ENCODE measurements at places on chromosomes 4 and X. TPM values are rescaled to one million over a fixed set of nuclear protein-coding genes. Genes with fewer than 3 reads are reported as not detected.

DNA sequence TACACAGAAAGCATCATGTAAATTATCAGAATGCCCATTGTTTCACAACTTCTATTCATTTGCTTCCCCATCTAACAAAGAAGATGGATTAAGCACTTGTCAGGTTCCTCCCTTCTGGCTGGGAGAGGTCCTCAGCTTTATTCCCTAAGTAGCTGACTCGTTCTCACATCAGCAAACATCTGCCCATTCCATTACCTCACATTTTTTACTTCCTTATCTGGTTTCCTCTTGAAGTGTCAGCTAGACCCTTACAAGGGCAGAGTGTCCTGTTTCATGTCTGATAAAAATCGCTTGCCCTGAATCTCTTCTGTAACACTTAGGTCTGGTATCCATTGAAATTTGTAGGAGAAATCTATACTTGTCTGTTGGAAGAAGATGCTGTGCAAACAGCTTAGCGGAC, 34.7 kb downstream of the TMPRSS11A start:
- no peak for DNase-seq

GRCh38 chr4:163744861-163745260, 250.4 kb downstream of the TMA16 start:
- DNase-seq, result no peak

DNA sequence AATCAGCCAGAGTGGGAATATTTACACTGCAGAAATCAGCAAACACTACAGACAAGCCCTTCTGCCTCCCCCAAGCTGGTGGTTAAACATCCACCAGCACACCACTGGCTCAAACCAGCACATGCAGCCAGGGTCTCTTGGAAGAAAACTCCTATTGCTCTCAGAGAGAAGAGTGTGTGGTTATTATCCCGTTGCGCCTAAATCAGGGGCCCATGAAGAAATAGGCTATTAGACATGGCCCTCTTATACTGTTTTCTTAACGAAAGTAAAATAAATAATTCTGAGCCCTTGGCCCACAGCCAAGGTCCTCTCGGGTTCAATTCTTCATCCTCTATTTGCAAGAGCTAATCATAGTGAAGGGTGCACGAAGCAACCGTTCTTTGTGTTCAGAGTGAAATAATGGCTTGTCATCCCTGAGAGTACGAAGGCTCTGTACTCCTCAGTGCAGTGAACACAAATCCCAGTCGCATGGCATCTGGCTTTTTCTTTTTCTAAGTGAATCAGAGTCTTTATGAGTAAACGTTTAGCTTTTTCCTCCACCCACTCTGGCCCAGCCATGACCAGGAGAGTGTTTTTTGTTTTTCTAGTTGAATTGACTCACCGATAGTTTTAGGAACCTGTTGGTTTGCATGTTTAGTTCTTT, 33.4 kb upstream of the RBM47 start:
- no peak for DNase-seq

GRCh38 chrX:13721371-13721770, 13.0 kb downstream of the TRAPPC2 start:
- DNase-seq, result no peak

GRCh38 chr4:83172371-83172770, 57.8 kb upstream of the PLAC8 start:
- no peak for DNase-seq

DNA sequence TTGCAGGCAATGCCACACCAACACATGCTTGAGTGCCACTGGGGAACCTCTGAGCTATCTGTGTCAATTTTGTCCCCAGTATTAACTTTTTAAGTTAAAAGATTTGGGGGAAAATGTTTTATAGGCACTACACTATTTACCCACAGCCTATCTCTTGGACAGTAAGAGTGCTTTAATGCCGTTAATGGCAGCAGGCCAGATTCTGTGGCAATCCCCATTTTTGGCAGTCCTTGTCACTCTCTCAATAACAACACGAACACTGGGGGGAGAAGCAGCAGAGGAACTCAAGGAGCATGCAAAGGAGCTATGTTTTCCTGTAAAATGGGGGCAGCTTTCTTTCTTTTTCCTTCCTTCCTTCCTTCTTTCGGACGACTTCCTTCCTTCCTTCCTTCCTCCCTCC, 168.6 kb downstream of the NSUN7 start:
- no peak for DNase-seq

GRCh38 chrX:1386338-1387127, 5.4 kb downstream of the SLC25A6 start:
- DNase-seq, result no peak

GRCh38 chrX:16756724-16757123, 29.5 kb upstream of the TXLNG start:
- no peak for DNase-seq

DNA sequence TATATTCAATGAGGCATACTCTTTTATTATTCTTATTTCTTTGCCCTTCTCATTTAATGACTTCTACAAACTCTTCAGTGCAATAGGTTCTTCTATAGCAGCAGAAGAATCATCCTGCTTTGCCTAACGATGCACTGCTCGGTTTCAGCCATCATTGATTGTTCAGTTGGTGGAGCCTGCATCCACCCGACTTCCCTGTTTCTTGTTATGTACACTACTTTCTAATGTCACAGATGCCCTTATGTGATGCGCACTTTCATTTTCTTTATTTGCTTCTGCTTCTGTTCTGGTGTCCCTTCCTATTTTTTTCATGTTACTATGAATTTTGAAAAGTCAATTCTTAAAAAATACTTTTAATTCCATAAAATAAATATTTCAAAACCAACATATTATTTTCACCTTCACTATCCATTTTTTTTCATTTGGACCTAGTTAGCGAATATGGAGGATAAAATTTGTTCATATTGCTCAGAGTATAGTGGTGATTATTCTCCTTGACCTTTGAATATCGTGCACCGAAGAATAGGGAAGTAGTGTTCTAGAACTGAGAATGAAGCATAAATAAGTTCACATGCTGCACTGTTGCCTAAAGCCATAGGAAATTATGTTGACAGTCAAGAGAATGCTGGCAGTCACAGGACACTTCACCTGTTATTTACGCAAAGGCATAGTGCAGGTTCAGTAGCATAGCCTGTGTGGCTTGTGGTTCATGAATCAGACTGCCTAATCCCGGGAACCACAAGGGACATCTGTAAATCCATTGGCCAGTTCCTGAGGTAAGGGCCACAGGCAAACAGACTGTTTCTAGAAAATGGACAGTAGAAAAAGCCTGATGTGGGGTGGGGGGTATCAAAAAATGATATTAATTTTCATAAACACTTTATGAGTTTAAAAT, 21.3 kb upstream of the SFRP2 start:
- no peak for DNase-seq

DNA sequence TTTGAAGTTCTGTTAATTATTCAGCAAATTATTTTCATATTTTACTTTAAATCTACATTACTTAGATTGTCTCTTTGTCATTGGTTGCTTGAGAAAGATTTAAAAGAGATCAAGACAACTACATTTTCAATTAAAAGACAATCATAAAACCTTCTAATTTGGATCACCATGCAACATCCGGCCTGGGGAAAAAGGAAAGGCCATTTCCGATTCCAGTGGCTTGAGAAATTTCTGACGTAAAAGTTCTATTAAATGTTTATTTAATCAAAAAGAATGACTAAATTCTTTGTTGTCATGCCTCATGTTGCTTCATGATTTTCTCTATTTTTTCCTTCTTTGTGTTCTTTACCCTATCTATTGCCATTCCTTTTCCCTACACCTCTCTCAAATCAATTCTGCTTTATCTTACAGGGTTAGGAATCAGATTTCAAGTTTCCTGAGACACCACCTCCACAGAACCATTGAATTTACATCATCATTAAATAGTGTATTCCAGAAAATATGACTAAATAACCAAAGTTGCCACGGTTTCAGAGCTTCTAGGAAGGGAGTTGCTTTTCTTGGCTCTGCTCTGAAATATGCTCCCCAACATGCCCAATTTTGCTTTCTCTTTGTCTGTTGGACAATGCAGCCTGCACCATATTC, 124.6 kb upstream of the ACSL4 start:
- no peak for DNase-seq

- DNase-seq, result no peak
Measured at GRCh38 chr4:41579526-41579925, 41.6 kb downstream of the LIMCH1 start.

GRCh38 chr4:37830640-37831039, 4.2 kb downstream of the PGM2 start:
- no peak for DNase-seq

DNA sequence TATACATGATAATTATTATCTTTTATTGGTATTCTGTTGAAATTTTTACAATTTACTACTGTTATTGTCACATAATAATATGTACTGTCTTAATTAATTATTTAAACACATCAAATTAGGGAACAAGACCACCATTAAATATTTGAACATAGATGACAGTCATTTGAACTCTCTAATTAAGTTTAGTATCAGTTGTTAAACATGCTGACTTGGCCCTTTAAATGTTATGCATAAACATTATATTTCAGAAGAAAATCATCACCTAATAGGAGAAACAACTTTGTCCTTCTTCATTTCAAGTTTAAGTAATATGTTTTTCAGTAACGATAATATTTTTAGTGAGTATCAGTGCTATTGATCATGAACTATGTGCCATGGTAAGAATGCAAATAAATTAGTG, 623.5 kb upstream of the GNPDA2 start:
- DNase-seq, result no peak

GRCh38 chr4:11469650-11470437, 41.1 kb upstream of the HS3ST1 start:
- no peak for DNase-seq

DNA sequence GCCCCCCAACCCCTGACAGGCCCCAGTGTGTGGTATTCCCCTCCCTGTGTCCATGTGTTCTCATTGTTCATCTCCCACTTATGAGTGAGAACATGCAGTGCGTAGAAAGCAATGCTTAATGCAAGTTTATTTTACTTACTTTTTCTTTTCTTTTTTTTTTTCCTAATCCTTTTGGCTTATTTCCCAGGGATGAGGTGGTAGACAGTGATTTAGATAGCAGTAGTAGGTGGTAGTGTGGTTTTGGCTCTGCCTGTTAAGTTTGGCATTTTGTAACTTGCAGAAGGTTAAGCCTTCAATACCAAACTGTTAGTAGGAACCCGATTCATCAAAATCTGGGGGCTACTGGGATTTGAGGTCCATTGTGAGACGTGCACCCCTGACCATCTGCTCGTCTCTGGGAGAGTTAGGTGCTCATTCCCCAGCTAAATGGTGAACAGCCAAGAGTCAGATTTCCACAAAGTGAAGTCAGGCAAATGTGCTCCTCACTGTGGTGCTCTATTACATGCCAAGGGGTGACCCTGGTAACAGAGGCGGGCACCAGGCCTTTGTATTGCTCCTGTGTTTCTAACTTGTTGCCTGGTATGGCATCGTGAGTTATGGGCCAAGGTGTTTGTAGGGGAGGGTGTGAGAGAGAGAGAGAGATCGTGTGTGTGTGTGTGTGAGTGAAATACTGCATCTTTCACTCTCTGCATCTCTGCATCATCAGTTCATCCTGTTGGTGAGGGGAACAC, 70.3 kb downstream of the PHOX2B start:
- no peak for DNase-seq

DNA sequence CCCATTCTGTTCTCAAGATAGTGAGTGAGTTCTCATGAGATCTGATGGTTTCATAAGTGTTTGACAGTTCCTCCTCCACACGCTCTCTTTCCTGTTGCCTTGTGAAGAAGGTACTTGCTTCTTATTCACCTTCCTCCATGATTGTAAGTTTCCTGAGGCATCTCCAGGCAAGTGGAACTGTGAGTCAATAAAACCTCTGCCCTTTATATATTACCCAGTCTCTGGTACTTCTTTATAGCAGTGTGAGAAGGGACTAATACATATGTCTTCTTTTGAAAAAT, 58.4 kb downstream of the CFAP299 start:
- no peak for DNase-seq

DNA sequence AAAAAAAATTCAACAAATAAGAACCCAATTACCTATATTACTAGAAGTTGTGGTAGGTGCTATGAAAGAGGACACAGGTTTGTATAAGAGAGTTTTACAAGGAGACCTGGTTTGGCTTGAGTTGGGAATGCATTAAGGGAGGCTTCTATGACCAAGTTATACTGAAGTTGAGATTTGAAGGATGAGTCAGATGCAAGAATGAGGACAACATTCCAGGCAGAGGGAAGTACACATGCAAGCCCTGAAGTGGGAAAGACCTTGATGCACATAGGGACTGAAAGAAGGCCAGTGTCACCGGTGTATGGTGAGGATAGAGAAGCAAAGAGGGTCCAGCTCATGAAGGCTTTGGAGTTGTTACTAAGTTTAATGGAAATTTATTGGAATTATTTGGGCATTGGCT, 52.2 kb downstream of the ANK2 start:
- no peak for DNase-seq

GRCh38 chr4:173652283-173652931, 122.4 kb upstream of the HAND2 start:
- DNase-seq, result no peak

GRCh38 chr4:107818301-107818910, 6.3 kb upstream of the SGMS2 start:
- DNase-seq, result no peak

DNA sequence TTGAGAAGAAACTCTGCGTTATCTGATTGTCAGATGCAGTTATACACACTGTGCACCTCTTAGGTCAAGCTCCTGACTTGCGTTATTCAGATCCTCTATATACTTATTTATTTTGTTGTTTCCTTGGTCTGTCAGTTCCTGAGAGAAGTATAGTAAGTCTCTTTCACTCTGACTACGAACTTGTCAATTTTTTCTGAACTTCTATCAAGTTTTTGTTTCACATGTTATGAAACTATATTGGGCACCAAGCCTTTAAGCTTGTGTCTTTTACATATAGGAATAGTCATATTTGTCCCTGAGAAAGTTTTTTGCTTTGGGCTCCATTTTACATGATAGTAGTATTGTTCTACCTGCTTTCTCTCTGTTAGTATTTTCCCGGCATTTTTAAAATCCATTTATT, 31.7 kb downstream of the ZNF275 start:
- DNase-seq, result no peak

DNA sequence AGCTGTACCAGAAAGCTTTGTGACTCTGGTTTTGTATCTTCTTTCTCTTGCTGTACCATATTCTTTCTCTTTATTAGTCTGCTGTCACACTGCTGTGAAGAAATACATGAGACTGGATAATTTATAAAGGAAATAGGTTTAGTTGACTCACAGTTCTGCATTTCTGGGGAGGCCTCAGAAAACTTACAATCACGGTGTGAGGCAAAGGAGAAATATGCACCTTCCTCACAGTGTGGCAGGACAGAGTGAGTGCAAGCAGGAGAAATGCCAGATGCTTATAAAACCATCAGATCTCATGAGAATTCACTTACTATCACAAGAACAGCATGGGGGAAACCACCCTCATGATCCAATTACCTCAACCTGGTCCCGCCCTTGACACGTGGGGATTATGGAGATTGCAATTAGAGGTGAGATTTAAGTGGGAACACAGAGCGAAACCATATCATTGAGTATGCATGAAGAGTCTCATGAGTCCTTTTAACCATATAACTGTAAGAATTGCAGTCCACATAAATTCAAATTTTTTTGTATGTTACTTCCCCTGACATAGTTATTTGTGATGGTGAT, 67.4 kb upstream of the INPP4B start:
- DNase-seq, result no peak

Gene TEX13C
- total RNA-seq, result not detected

Gene PDE6B
- 20.1 TPM for total RNA-seq

Gene RAB33A
- 7.9 TPM for total RNA-seq

Gene TSPAN7
- 0.27 TPM for total RNA-seq

Gene TENM3
- total RNA-seq, result not detected

Gene PHF8
- 58.9 TPM for total RNA-seq

Gene TRPC3
- total RNA-seq, result not detected

Gene KIT
- total RNA-seq, result 0.23 TPM

Gene PLXNA3
- 45.7 TPM for total RNA-seq

Gene RIPPLY1
- not detected for total RNA-seq

Gene CTAG1A
- total RNA-seq, result not detected

Gene CFI
- total RNA-seq, result not detected

Gene TMPRSS11A
- total RNA-seq, result not detected

Gene CSAG3
- not detected for total RNA-seq

Gene ATOH1
- total RNA-seq, result not detected
